ENCODE measurements at places on chromosomes 7 and 10.

- DNase-seq: no peak
These were observed 496.5 kb upstream of the MKI67 start for GRCh38 chr10:128622706-128623105.

GRCh38 chr7:108592646-108593201 is 23.1 kb downstream of the DNAJB9 start:
- peak; percentile 26 for DNase-seq

DNA sequence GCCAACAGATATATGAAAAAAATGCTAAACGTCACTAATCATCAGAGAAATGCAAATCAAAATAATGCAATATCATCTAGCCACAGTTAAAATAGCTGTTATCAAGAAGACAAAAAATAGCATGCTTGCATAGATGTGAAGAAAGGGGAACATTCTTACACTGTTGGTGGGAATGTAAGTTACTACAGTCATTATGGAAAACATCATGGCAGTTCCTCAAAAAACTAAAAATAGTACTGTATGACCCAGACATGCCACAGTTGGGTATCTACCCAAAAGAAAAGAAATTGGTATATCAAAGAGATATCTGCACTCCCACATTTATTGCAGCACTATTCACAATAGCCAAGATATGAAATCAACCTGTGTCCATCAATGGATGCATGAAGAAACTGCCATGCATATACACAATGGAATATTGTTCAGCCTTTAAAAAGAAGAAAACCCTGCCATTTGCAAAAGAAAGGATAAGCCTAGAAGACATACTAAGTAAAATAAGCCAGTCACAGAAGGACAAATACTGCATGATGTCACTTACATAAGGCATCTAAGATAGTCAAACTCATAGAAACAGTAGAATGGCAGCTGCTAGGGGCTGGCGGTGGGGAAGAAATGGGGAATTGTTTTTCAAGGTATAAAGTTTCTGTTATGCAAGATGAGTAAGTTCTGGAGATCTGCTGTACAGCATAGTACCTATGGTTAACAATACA is 107.0 kb downstream of the PTPN20 start:
- DNase-seq: no peak

- peak; percentile 84 for DNase-seq
These were observed 63.5 kb downstream of the GRK5 start for GRCh38 chr10:119270762-119271366.

DNA sequence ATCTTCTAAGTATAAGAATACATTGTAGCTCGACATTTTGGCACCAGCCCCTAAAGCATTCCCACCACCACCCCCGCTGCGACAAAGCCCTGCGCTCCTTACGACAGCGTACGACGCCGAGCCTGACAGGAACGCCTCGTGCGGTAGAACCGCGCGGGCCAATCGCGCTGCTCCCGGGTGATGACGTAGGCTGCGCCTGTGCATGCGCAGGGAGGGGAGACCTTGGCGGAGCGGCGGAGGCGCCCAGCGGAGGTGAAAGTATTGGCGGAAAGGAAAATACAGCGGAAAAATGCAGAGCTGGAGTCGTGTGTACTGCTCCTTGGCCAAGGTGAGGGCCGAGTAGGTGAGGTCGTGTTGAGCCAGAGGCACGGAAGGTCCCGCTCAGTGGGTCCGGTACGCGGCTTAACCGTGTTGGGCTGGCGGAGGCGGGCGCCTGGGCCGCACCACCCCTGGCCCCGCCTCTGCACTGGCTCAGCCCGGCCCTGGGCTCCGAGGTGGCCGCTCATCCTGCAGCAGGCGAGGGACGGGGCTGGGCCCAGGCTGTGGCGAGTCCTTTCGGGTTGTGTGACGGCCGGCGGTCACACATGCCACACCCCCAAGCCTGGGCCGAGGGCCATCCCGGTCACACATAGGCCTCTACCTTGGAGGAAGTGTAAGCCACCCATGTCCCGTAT is at the start of gene DLD:
Gene DLD (plus strand): TSS at position 222 of the 674 bp plus-strand sequence. CDS start 68 bp downstream, at position 290.
- DNase-seq: peak; percentile 94

- DNase-seq: no peak
These were observed 112.3 kb upstream of the FZD1 start for GRCh38 chr7:91151916-91152315.

DNA sequence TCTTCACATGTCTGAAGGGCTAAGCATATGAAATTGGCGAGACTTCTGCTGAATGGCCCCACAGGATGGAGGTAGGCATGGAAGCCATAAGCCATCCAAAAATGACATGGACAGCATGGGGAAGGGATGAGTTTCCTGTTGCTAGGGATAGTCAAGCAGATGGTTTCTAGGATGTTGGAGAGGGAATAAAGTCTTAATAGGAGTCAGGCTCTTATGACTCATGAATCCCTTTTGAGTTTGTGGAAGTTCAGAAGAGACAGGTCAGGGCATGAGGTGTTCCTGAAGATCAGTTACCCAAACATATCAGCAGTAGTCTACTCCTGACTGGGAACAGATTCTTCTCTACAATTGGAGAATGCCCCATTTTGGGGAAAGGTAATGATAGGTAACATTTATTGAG is 243.9 kb downstream of the REEP3 start:
- no peak for DNase-seq

GRCh38 chr7:3861386-3861785 is 560.3 kb downstream of the SDK1 start:
- peak; percentile 11 for DNase-seq

DNA sequence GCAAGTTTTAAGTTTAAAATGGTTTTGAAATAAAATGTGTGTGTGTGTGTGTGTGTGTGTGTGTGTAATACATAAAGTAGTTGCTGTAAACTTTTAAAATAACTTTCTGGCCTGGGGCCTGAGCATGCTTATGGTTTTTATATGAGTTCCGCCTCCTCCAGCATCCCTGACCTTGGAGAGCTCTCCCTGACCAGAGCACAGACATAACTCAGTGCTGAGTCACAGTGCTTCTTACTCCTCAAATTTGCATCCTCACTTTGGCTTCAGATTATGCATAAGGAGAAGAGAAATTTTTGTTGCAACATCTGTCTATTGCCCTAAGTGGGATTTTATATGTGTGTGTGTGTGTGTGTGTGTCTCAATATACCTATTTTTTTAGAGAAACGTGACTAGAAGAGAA is 200.8 kb downstream of the ELMO1 start:
- DNase-seq: peak; percentile 54

DNA sequence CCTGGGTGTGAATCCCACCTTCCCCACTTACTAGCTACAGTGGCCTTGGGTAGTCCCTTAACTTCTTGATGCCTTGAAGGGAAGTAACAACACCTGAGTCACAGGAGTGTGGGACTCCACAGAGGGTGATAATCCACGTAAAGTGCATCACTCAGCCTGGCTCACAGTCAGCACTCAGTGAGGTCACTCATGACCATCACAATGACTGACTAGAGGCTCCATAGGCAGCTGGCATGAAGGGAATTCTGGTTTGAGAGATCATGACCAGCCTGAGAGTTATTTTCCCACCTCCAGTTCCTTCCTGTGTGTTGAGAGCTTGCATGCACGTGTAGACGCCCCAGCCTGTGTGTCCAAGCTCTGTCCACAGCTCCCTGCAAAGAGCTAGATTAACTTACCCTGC is 34.8 kb downstream of the NEUROG3 start:
- DNase-seq: no peak

GRCh38 chr10:79413196-79413595 is 32.2 kb downstream of the ZCCHC24 start:
- DNase-seq: no peak

DNA sequence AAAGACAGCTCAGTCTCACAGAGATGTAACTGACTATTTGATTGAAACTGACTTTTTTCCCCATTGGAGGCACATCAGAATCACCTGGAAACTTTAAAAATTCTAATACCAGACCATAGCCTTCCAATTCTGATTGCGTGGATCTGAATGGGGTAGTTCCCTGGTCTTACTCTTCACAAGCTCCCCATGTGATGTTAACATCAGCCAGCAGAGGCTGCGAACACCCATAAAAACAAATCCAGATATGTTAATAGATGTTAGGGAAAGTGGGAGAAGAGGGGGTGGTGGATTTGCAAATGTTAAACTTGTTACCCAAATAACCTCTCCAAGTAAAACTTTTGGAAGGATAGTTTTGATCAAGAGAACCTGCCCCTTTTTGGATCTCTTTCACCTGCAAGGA is 1133.4 kb downstream of the CNTNAP2 start:
- no peak for DNase-seq

DNA sequence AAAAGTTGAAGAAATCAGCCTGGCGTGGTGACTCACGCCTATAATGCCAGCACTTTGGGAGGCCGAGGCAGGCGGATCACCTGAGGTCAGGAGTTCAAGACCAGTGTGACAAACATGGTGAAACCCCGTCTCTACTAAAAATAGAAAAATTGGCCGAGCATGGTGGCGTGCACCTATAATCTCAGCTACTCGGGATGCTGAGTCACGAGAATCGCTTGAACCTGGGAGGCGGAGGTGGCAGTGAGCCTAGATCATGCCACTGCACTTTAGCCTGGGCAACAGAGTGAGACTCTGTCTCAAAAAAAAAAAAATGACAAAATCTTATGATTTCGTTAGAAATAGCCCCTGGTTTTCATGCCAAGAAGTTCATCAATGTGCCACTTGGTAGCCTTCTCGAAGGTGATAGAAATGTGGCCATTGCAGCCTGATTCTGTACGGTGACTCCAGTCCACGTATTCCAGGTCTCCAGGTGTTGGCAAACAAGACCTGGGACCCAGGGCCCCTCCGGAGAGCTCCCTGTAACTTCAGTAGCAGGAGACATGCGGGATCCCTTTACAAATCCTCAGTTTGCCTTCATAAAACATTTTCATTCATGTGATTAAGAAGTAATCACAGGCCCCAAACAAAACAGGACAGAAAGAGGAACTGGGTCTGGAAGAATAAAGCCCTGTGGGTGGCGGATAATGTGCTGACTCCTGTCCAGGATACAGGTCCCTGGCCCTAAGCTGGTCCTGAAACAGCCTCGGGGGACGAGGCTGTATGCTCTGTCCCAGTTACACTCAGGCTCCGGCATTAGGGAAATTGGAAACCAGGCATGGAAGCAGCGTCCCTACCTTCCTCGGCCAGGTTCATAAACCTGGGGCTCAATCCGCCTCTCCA is 207.3 kb upstream of the SH2B2 start:
- no peak for DNase-seq

GRCh38 chr10:70905071-70906021 is 17.0 kb upstream of the PCBD1 start:
- no peak for DNase-seq

DNA sequence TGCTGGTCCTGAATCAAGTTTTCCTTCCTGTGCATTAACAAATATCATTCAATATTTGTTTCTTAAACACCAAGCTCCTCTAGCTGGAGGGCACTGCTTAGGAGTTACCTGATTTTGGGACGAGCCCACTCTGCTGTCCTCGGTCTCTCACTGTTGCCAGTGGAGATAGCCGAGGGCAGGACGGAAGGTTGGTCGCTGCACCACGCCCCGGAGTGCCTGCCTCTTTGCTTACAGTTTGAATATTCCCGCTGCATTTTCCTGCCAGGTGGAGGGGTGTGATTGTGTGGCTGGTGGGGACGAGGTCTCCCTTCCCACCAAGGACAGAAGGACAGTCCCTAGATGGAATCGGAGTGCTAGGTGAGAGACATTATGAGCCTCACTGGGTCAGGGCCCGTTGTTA is 201.5 kb downstream of the DNAJB6 start:
- DNase-seq: no peak

DNA sequence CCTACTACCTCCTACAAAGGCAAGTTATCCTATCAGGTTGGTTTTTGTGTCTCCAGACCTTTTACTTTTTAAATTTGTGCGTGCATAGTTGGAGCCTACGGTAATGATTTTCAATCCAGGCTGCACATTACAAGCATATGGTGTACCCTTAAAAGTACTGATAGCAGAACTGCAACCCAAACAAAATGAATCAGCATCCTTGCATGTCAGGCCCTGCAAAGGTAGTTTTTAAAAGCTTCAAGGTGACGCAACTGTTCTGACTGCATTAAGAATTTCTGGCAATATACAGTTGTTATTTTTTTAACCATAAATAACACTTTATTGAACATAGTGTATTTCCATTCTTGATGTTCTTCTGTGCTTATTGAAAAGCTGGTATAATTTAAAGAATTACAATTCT is 28.9 kb downstream of the GNAT3 start:
- DNase-seq: no peak

DNA sequence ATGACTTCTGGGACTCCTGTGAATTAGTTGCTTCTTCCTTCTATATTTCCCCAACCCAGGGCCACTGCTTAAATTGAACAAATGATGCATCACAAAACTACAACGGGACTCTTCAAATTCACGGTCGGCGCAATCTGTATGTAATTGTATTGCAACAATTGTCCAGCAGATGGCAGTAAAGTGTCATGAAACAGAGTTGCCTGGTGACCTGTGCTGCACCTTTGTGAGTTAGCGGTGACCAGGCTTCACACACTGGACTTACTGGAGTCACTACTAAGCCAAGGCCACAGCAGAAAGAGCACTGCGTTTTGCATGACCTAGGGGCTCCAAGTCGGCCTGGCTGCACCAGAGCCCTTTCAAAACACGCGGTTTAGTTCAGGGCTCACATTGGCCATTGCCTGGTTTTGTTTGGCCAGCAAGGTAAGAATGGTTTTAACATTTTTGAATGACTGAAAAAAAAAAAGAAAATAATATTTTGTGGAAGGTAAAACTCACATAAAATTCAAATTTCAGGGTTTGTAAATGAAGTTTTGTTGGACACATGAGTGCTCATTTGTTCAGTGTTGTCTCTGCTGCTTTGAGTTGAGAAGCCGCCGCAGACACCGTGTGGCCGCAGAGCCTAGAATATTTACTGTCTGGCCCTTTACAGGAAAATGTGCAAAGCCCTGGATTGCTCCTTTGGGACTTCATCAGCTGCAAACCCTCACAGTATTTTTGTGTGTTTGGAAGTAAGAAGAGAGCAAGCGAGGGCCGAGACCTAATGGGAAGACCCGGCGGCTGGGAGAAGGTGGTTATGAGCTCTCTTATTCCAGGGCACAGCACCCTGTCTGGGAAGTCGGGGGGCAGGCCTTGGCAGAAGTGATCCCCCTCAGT is 23.2 kb upstream of the ZNF32 start:
- peak; percentile 86 for DNase-seq

GRCh38 chr10:108868881-108869280 is 1054.4 kb downstream of the XPNPEP1 start:
- DNase-seq: no peak

GRCh38 chr10:88886557-88886956 is 6.5 kb downstream of the STAMBPL1 start:
- no peak for DNase-seq

DNA sequence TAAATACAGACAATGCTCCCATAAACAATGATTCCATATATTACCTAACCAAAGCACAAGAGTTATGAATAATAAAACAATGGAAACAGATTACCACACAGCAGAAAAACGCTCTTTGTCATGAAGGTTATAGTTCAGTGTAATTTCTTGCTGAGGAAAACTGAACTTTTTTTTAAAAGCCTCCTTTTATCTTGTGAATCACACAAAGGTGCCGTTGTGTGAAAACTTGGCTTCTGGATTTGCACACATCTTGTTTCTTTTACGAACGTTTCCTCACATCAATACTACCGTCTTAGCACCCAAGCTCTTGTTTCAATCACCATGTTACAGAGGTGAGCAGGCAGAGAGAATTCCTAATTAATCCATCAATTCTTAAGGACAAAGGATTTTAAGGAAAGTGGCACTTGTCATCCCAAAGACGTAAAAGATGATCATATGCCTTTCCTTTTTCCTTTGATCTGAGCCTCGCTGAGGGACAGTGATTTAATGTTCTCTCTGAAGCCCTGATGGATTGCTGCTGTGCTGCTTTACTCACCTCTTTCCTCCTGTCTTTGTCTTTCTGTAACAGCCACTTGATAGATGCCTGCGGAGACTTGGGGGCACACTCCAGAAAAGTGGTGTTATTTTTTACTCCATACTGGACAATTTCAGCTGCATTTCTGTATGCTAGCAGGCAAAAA is 110.1 kb downstream of the CD36 start:
- DNase-seq: peak; percentile 57
